GM03348 (cell line): ENCODE measurements at places on chromosomes 3 and 15.
A peak's percentile ranks its signal among the peaks of the same experiment; 100 is the strongest.

DNA sequence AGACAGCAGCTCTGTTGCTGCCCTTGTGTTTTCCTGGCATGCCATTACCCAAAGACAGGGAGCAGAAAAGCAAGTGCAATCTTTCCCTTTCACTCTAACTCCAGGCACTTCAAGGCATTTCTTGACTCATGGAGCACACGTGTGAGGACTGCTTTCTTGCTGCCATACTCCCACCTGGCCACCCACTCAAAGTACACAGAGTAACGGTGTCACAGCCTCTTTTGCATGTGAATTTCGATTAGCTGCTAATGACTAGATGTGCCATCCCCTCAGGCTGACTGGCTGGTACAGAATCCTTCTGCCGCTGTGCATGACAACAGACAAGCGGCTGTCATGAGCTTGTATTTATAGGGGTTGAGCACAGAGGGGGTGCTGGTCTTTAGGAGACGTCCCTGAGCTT, 380.6 kb downstream of the CTNNB1 start:
- DNase-seq, result no peak

- no peak for DNase-seq
Observed at GRCh38 chr3:108029466-108029865, 61.4 kb downstream of the CD47 start.

DNA sequence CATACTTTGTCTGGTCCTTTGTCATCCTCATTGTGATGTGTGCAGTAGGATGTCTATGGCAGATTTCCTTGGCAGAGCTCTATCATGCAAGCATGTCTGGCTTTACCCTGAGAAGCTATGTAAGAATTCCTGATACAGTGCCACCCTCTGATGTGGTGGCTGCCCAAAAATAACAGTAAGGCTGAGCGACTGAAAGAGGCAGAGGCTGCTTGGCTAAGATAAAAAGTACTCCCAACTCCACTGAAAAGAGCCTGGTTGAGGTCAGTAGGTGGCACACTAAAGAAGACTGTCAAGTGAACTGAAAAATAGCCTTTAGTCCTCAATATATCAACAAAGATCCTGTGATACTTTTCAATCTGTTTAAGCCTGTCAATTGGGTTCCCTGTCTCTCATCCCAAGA, 31.7 kb downstream of the BTLA start:
- DNase-seq, result no peak

GRCh38 chr15:25707656-25708365, 155.3 kb downstream of the ATP10A start:
- no peak for DNase-seq

- DNase-seq, result no peak
Observed at GRCh38 chr3:23663661-23664186, 142.0 kb upstream of the UBE2E1 start.

- DNase-seq, result no peak
Observed at GRCh38 chr15:101277943-101278564, 769 bp upstream of the SELENOS start.

- DNase-seq, result no peak
Observed at GRCh38 chr15:27820722-27821121, 278.4 kb downstream of the OCA2 start.

GRCh38 chr15:94265009-94265408, 33.6 kb downstream of the MCTP2 start:
- no peak for DNase-seq

DNA sequence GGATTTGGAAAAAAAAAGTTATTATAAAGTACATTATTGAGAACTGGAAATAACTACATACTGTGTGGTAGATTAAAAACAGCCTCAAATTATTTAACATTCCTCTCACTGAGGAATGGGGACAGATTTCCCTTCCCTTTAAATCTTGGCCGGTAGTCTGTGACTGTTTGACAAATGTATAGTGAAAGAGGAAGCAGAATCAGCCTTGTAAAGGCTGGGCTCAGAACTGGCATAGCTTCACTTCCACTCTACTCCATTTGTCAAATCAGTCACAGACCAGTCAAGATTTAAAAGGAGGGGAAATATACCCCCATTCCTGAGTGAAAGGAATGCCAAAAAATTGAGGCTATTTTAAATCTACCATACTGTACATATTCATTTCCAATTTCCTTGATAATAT, 18.2 kb upstream of the B4GALT4 start:
- DNase-seq, result no peak

- DNase-seq, result no peak
Observed at GRCh38 chr15:72174551-72175165, 22.9 kb downstream of the GRAMD2A start.

DNA sequence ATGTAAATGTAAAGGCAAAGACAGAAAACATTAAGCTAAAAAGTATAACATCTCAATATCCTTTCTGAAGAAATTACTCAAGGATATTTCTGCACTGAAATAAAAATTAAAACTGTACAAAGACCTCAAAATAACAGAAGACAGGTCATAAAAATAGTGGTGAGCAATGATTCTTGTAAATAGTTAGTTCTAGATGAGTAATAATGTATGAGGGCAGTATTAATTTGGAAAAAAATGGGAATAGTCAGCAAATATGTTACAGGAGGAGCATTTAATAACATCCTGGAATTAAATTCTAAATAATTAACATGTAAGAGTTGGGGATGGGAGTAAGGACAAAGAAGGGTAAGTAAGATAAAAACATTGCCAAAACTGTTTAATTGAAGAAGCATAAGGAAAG, 247.5 kb downstream of the DTWD1 start:
- DNase-seq, result no peak

GRCh38 chr3:102826636-102827035, 391.8 kb downstream of the ZPLD1 start:
- no peak for DNase-seq

DNA sequence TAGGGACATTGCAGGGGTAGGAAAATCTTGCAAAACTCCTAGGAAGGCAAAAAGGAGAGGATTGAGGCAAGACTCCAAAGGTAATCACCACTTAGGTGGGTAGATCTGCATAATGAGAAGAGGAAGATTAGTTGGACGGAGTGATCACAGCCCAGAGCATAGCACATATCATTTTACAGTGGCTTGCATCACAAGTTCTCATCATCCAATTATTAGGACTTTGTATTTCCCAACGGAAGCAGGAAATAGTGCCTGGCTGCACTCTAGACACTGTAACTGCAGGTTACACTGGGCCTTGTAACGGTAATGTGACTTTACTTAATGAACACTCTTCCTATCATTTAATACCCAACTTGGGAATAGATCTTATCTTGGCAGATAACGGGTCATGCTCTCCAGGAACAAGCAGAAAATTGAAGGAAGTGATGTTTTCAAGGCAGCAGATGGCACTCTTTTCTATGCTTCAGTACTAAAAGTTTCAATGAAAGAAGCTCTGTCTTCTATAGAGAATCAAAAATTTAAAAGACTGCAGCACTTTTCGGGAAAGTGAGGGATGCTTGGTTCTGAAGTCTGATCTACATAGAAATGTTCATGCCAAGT, 101.9 kb upstream of the KCNMB2 start:
- peak; percentile 14 for DNase-seq

DNA sequence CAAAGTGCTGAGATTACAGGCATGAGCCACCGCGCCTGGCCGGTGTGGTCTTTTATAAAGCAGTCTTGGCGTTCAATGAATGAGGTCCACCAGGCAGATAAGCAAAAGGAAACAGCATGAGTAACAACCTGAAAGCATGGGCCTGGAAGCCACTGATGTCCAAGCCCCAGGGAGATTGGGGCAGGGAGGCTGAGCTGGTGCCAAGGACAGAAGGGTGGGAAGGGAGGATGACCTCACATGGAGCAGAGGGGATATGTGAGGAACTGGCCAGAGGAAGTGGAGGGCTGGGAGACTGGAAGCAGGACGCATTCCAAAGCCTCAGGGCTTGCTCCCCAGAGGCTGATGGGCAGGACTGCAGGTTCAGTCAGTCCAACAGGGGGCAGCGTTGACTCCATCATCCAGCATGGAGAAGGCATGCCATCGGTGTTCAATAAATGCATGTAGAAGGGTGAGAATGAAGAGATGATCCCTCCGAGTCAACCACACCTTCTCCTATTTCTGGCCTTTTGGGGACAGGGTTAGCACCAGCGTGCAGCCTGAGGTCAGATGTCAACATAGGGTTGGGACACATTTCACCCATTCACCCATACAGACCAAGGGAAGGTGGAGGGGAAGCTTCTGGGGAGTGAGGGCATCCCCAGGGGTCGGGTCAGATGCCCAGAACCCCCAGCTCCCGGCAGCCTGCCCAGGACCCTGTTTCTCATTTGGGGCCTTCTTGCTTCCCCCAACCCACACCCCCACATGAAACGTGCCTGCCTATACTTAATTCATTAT, 14.8 kb downstream of the MYL3 start:
- peak; percentile 59 for DNase-seq

- no peak for DNase-seq
Observed at GRCh38 chr3:184231671-184232070, 2.3 kb downstream of the VWA5B2 start.
